Hypothalamus (tissue), 51 donors: ENCODE measurements at places on chromosomes 5 and 9.

GRCh38 chr9:135220601-135221575 lies 133.4 kb downstream of the OLFM1 start:
- DNase-seq: no peak

DNA sequence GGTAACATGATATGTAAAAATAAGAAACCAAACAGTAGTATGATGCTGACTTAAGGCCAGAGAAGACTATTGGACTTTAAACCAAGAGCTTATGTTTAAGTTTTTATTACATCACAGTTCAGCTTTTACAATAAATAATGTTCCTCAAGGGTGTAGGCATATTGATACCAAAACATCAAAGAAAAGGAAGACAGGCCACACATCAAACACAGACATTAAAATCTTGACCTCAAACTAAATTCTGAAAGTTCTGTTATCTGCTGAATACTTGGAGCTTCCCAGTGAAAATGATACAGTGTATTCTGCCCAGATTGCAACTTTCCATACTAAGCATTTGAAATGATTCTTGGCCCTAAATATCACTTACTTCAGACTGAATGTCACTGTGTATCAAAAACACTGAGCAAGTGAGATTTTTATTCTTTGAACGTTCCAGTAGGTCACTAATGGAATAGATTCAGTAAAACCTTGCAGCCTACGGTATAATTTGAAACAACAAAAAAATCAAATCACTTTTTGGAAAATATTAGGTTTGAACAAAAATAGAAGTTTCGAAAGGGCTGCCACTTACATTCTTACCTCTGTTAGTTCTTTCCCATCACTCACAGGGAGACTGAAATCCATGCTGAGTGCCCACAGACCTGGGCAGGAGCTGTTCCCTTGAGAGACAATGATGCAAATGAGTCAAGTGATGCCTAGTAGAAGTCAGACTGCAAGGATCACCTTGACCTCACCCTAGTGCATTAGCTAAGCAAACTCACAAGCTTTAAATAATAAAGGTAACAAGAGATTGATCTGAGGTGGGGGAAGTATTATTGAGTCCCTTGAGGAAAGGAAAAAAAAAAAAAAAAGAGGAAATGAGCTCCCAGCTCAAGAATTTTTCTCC lies 2.5 kb downstream of the LPAR1 start:
- no peak for DNase-seq

- no peak for DNase-seq
Observed at GRCh38 chr5:115962565-115963402, 509 bp downstream of the LVRN start.

DNA sequence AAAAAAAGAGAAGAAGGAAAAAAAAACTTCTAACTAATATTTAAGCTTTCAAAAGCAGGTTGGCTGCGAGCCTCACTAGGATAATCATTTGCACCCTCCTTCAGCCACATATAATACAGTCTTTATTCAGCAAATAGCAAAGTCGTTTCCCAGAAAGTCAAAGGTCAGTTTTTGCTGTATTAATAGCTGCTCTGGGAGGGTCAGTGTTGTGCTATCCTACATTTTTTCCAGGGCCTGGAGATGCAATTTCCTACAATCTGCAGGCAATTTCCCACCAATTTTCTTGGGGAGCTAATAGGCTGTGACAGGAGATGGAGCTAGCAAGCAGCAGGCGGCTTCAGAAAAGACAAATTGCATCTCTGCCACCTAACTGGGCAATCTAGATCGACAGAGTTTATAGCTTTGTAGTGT lies 136.8 kb downstream of the TLE1 start:
- DNase-seq: no peak

DNA sequence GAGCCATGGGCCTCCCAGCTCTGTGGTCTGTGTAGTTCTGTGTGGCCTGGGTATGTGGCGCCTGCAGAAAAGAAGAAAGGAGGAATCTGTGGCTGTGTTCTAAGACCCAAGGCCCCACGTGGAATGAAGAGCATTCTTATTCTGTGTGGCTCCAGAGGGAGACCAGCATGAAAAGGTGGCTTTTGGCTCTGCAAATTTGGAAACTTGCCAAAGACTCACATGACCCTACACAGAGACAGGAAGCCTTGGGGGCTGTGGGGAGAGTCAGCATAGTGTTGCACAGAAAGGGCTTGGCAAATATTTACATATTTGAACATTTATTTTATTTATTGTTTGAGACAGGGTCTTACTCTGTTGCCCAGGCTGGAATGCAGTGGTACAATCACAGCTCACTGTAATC lies 193.3 kb downstream of the TMEM38B start:
- no peak for DNase-seq

- DNase-seq: no peak
Observed at GRCh38 chr9:70481471-70481870, 67.0 kb upstream of the KLF9 start.

- DNase-seq: no peak
Observed at GRCh38 chr9:136157477-136158265, 39.0 kb upstream of the TMEM250 start.

DNA sequence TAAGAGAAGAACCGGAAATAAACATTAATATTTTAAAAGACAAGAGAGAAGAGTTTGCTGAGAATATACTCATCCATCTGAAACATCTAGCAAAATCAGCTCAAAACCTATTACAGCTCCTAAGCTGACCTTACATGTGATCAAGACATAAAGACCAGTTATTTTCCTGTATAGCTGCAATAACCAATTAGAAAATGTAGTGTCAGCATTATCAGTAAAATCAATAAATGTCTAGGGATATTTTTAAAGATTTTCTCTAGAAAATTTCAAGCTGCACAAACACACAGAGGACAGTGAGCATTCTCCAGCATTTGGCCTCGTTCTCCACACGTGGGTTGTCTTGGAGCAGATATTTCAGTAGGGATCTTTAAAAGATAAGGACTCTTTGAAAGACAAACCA lies 127.6 kb upstream of the CACNA1B start:
- no peak for DNase-seq

DNA sequence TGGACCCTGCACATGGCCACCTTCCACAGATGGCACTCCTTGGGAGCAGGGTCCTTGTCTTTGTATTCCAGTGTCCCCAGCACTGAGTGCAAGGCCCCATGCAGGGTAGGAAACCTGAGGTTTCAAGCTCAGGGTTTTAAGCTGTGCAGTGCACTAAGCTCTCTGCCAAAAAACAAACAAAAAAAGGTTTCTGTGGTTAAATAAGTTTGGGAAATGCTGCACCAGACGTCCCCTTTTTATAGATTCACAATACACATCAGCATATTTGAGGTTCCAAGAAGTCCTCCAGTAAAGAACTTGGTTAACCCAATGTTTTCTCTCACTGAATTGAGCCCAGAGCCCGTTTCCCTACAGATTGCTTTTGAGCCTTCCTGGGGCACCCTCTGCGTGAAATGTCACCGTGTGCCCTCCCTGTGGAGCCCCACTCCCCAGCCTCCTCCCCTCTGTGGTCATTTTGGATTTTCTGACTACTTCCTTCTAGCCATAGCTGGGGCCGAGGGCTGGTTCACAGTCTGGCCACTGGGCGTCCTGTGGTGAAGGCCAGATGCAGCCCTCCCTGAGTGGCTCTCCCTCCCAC lies 17.1 kb downstream of the DELE1 start:
- no peak for DNase-seq

DNA sequence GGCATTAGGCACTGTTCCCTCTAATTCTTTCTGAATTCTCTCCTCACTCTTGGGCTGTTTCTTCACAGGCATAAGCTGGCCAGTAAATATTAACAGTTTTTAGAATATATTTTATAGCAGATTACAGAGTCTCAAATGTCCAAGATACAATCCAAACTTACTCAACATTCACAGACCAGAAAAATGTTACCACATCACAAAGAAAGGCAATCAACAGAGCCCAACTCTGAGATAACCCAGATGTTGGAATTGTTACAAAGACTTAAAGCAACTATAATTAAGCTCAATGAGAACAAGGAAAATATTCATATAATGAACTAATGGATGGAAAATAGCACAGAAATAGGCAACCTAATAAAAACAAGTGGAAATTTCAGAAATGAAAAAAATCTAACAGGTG lies 401.1 kb upstream of the RGMB start:
- DNase-seq: no peak

- DNase-seq: no peak
Observed at GRCh38 chr9:78712903-78713613, 416.1 kb downstream of the PSAT1 start.

DNA sequence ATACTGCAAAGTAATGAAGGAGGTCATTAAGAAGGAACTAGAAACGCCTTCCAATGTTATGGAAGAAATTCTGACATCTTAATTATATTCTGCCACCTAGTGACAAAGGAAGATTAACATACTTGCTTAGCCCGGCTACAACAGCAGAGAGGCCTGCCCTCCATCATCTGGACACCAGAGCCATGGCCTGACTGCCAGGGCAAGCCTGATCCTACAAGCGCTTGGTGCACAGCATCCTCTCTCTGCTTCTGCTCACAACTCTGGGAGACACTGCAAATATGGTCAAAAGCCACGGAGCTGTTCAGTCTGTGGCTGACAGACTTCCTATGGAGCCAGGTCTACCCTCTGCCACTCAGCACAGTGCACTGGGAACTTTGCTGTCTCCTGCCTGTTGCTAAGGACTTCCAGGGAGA lies 87.3 kb upstream of the SLC44A1 start:
- peak; percentile 39 for DNase-seq

- no peak for DNase-seq
Observed at GRCh38 chr5:5483350-5483749, 60.9 kb downstream of the ICE1 start.

DNA sequence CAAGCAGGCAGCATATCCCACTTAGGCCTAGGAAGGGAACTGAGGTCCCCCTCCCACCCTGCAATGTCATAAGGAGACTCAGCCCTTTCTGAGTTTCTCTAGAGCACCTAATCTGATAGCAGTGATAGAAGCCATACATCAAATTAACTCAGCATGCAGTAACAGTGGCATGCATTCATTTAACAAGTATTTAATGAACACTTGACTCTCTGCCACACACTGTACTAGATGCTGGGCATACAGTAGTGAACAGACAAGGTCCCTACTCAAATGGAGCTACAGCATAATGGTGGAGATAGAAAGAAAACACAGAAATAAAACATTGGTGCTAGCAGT lies 58.6 kb downstream of the SLC22A5 start:
- no peak for DNase-seq

- no peak for DNase-seq
Observed at GRCh38 chr5:33008751-33009418, 297.8 kb downstream of the NPR3 start.

- DNase-seq: no peak
Observed at GRCh38 chr9:63816751-63817621, 1468.0 kb downstream of the FOXD4L5 start.

GRCh38 chr9:88370346-88370745 lies 17.9 kb upstream of the SPIN1 start:
- DNase-seq: no peak

- DNase-seq: no peak
Observed at GRCh38 chr9:135706288-135706687, 4.3 kb downstream of the KCNT1 start.
